B cell (primary cell): ENCODE measurements at places on chromosomes 12 and 14.

DNA sequence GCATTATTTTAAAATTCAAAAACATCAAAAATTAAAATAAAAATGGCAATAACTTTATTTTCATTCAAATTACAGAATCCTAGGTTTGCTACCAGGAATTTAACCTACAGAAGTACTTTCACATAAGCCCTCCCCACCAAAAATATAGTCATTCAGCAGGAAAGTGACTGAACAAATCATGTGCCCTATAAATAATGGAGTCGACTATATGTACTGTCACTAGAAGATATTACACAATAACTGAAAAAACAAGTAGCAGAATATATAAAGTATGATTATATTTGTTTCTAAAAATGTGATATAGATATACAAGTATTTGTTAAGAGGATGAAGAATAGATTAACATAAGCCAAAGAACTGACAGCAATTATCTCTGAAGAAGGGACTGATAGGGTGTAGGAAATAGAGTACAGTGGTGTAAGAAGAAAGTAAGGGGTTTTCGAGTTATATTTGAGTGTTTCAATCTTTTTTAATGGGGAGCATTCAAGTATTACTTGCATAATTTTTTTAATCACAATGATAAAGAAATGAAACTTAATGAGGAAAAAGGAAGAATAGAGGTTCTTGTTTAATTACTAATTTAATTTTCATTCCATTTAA, 7.9 kb downstream of the C2CD5 start:
- DNase-seq = no peak

DNA sequence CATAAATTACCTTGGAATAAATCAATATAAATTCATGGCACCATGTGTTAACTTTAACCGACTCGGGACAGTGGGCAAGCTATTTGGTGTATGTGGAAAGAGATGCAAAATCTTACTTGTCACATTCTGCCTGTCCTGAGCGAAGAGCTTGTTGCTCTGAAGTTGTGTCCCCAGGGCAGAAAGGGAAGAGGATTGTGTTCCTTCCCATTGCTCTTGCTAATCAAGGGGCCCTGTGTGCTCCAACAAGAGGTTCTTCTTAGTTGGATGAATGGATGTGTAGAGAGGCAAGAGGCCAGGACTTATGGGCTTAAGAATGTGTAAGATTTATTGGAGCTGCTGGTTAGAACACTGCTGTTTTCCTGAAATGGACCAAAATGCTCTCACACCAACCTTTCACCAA, 36.5 kb upstream of the FRS2 start:
- DNase-seq = no peak

DNA sequence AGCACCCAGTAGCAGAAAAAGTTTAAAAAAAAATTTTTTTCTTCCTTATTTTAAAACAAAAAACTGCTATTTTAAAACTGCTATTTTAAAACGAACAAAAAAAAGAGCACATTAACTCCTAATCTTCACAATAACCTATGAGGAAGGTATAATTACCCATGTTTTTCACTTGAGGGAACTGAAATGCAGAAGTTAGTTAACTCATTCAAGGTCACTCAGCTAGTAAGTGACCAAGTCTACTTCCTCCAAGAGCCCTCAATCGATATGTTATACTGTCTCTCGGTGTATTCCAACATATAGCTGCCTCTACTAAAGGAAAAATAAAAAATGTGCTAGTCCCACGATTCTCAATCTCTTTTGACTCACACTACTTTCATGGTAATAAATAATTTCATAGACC, 7.8 kb downstream of the RPAP3 start:
- peak; percentile 54 for DNase-seq

DNA sequence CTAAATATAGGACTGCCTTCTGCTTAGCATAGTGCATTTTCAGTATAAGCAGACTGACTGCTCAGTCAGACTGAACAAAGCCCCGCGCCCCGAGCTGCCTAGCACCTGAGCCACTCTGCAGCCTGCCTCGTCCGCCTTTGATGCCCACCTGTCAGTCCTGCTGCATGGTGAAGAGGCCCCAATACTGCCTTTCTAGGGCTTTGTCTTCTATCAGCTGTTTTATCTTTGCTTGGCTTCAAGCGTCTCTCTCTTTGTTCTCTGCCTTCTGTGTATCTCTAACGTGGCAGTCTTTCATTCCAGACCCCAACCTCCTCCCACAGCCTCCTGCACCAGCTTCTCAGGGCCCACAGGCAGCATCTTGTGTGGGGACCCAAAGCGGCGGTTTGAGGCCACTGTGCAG, 1001.0 kb downstream of the VRK1 start:
- DNase-seq = no peak

GRCh38 chr12:22334410-22335100, at the start of gene ST8SIA1:
Gene ST8SIA1, minus strand, starts transcription at chr12:22334707. Its CDS starts 475 bp downstream, at chr12:22334232.
- peak; percentile 23 for DNase-seq

GRCh38 chr14:55588259-55588699, 8.3 kb downstream of the KTN1 start:
- no peak for DNase-seq

- DNase-seq = no peak
Observed at GRCh38 chr12:131024026-131024425, 70.3 kb downstream of the ADGRD1 start.

- no peak for DNase-seq
Observed at GRCh38 chr12:44078273-44078672, 242.4 kb downstream of the TMEM117 start.

DNA sequence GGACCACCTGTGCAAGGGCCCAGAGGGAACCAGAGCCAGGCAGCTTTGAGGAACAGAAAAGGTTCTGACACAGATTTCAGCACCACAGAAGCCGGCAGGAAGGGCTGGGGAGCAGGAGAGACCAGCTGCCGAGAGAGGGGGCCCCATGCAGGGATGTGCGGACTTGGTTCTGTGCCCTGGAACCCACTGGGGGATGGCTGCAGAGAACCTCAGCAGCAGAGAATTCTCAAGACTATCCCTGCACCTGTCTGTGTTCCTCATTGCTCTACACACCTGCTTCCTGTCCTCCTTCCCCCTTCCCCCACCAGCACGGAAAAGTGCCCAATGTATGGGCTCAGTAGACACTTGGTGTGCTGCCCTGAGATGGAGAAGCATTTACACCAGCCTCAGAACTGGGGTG, 3.2 kb downstream of the SERPINA9 start:
- no peak for DNase-seq

- no peak for DNase-seq
Observed at GRCh38 chr14:22477569-22478194, 111.3 kb downstream of the DAD1 start.

GRCh38 chr14:71202881-71203280, 295.6 kb downstream of the PCNX1 start:
- no peak for DNase-seq

DNA sequence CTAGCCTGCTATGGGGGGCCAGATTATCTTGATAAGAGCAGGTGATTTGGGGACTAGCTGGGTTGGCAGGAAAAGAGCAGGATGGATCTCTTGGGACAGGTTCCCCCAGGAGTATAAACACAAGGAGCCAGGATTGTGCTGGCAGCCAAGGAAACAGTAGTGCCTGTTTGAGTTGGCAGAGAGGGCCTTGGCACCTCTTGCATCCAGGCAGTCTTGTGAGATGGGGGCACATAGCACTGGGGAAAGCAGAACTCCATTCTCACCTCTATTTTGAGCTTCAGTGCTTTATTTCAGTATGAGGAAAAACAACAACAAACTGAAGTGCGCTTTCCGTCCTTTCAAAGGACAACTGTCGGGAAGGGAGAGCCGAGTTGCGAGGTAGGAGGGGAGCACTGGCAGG, 9.4 kb upstream of the UNC119B start:
- no peak for DNase-seq

DNA sequence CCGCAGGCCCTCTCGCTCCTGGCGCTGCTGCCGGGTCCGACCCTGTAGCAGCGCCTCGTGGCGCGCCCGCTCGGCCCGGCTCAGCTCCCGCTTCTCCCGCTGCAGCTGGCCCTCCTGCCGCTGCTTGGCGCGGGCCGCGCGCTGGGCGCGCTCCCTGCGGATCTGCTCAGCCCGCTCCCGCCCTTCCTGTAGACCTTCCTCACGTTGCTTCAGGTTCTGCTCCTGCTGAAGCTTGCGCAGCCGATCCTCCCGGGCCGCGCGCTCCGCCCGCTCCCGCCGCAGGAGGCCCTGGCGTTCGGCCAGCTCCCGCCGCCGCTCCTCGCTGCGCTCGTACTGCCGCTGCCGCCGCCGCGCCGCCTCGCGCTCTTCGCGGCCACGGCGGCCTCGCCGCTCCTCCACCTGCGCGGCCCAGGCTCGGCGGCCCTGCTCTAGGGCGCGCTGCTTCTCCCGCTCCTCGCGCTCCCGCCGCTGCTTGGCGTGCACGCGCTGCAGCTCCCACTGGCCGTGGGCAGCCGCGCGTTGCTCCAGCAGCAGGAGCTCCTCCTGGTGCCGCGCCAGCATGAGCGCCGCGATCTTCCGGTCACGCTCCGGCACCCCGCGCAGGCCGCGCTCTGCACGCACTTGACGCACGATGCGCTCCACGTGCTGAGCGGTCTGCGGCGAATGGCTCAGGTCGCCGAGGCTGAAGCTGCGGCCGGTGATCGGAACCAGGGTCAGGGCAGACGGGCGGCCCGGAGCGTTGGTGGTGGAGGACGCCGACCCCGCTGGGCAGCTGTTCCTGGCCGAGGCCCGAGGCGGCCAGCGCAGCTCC, 2.4 kb downstream of the CCDC177 start:
- peak; percentile 54 for DNase-seq

DNA sequence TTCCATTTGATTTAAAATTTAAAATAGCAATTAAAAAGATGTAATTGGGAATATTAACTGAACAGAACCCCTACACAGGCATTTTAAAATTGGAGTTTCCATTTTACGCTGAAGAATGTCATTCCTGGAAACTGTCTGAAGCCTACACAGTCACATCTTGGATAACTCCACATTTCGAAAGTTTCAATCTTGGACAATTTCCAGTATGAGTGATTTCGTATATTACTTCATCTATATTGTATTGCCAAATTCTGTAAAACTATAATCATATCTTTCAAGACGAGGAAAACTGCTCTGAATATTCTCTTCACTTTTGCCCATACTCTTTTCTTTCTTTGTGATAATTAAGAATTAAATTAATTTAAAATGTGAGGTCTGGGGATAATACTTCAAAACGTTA, 194.2 kb upstream of the ABCD2 start:
- DNase-seq = no peak

DNA sequence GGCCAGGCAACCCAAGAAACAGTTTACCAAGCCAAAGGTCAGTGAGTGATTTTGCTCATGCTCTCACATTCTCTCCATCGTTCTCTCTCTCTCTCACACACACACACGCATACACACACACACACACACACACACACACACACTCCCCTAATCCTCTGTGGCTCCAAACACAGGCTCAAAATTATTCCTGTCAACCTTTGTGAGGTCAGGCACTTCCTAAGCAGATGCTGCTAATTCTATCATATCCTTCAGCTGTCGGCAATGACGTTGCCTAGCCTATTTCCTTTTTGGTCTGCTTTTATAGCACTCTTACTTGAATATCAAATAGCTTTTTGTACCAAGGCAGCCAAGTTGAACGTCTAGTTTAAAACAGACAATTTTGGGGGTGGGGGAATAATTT, 98.9 kb upstream of the EGLN3 start:
- DNase-seq = no peak
